ENCODE measurements at places on chromosomes 6 and 20.

DNA sequence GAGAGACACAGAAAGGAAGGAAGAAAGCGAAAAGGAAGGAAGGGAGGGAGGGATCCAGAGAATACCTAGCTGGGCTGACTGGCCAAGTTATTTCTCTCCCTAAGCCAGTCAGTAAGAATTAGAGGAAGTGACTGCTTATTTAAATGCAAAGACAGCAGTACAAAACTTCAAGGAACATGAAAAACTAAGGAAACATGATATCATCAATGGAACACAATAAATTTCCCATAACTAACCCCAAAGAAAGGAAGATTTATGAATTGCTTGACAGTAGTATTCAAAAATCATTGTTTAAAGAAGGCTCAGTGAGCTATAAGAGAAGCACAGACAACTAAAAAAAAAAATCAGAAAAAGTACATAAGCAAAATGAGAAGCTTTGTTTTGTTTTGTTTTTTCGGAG lies 252.3 kb upstream of the SASH1 start:
- no peak for DNase-seq

- no peak for DNase-seq
These were observed 1229.7 kb downstream of the GRIK2 start for GRCh38 chr6:102623201-102623600.

DNA sequence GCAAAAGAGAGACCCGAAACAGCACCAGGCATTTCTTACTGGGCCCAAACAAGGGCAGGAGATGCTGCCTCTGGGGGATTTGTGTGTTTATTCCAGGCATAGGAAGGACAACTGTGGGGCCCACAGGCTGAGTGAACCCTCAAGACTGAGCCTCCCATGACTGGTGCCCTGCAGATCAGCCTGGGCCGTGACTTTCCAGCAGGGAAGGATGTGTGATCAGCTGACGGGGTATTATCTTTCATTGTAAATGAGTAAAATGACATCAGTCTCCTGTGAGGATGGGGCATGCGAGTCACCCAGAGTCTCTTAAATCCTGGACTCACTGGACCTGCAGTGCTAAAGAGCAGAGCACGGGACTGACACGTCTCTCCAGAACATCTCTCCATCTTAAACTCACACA lies 3.9 kb upstream of the TEAD3 start:
- no peak for DNase-seq

DNA sequence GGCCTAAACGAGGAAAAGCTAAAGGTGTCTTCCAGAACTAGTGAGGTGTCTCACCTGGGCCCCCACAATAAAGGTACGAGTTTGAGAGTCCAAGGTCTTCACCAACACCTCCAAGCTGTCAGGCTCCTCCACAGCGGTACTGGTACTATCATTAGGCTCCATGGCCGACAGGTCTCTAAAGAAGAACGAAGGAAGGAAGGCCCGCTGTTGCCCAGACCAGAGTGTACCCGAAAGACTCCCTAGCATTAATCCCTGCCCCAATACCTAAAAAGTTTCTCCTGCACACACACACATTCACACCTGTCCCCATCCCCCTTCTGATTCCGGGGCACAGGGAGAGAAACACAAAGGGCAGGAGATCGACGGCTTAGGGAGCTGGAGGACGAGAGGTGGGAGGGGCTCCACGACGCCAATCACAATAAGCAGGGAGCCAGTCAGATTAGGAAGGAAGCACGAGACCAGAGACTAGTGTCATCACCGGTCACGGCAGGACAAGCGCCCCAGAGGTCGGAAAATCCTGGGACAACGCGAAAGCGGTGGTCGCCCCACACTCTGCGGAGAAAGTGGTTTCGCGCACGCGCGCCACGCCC lies 764 bp downstream of the BAG6 start:
- no peak for DNase-seq

- DNase-seq = no peak
These were observed 27.8 kb downstream of the THBS2 start for GRCh38 chr6:169225887-169226286.

DNA sequence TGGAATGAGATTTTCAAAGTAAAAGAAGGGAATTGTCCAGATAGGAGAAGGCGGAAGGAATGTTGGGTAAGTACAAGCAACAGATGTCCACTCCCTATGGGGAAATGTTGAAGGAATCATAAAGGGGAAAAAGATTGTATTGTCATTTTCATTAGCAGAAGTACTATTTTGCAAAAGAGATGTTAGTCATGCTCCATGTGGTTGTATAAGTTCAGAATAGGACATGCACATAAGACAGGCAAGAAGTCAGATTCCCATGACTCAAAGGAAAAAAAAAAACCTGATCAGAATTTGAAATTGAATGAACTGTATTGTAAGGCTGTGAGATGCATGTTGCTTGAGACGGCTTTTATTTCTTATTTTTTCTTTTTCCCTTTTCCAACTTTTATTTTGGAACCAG lies 36.8 kb downstream of the GRM1 start:
- DNase-seq = no peak

DNA sequence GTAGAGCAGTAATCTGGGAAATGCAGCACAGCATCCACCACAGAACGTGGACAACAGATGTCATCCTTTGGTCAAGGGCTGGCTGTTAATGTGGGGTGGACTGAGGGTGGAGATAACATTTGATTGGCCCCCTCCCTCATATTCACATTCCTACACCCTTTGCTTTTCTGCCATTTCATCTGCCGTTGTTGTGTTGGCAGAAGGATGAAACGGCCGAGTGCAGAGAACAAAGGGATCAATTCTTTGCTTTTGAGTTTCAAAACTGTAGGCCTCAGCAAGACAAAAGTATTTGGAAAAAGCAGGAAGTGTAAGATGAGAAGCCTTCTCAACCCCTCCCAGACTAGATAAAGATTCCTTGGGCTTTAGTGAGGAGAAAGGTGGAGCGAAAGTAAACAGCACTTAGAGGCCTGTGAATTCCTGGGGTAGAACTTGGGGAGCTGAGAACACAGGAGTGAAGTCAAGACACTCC lies 74.2 kb upstream of the PHIP start:
- no peak for DNase-seq

DNA sequence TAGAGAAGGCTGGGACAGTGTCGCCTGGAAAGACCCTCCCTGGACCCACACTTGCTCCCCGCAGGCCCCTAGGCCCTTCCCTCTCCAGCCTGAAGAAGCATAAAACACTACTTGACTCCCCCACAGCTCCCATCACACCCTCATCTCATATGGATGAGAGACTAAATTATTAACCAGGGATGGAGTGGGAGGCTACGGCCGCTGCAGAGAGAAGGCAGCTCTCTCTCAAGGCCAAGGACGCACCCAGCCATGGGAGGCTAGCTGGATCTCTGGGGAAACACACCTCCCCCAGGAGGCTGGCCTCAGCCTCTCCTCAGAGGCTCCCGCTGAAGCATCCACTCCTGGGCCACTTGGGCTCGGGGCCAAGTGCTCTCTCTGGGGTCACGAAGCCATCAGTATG lies 102.5 kb downstream of the GRM4 start:
- no peak for DNase-seq

GRCh38 chr6:11805259-11806053 lies 26.9 kb upstream of the ADTRP start:
- DNase-seq = no peak

DNA sequence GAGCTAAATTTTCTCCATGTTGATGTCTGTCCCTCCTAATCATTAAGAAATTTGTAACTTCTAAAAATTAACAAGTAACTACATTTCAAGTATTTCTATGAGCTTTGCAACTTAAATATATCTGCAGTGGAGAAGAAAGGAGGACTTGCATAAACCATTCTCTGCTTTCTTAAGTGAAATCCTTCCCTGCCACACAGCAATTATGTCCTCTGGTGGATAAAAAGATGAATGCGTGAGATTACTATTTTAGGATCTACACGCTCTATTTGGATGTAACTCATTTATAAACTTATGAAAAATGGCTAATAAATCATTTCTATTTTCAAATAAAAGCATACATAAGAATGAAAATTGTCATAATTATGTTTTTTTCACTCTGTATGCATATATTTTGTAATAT lies 338.0 kb upstream of the PTCHD4 start:
- no peak for DNase-seq

GRCh38 chr6:28693033-28693750 lies 167.5 kb downstream of the GPX5 start:
- DNase-seq = no peak

GRCh38 chr6:134309227-134309626 lies 8.7 kb downstream of the SGK1 start:
- no peak for DNase-seq

- DNase-seq = no peak
These were observed 134.7 kb downstream of the FAM83B start for GRCh38 chr6:54981276-54981609.

- DNase-seq = no peak
These were observed 220.0 kb downstream of the GRIK2 start for GRCh38 chr6:101613556-101613955.

GRCh38 chr6:11972806-11973205 lies 39.3 kb upstream of the HIVEP1 start:
- DNase-seq = no peak

GRCh38 chr6:169406034-169406433 lies 152.4 kb upstream of the THBS2 start:
- DNase-seq = no peak

DNA sequence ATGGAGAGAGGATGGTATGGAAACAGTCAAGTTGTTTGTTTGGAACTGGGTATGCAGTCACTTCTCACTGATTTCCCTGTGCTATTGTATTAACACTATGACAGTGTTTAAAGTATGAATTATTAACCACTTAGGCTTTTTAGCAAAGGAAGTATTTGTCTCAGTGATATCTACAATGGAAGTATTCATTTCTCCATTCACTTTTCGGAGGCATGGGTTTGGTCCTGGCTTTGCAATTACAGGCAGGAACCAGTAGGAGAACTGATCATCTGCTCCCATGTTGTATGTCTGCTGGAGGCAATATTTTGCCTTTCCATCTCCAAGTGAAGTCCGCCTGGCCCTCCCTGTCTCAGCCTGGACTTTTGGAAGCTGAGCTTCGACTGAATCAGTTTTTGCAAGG lies 30.6 kb upstream of the EXOC2 start:
- no peak for DNase-seq

DNA sequence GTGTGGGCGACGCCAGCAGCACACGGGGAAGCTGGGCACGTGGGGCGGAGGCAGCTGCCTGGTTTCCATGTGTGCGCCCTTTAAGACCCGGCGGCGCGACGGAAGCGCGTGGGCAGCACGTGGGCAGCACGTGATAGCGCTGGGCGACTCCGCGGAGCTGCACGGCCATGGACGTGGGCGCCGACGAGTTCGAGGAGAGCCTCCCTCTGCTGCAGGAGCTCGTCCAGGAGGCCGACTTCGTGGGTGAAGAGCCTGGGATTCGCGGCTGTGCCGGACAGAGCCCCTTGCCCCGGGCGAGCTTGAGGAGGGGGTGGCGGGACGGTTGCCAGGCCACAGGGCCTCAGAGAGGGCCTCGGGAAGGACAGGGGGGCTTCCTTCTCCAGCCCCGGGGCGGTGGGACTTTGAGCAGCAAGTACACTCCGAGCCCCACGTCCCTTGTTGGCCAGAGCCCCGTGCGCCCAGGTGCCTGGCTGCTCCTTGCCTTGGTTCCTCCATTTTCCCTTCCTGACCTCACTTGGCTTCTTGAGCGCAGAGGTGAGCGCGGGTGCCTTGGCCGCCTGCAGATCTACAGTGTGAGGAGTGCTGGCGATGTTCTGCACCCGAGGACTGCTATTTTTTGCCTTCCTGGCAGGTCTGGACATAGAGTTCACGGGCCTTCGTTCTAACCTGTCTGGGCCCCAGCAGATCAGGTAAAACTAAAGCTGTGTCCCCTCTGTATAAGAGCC lies at the start of gene PNLDC1:
Gene PNLDC1 (plus strand): TSS at position 136 of the 725 bp plus-strand sequence. CDS start 32 bp downstream, at position 168.
- no peak for DNase-seq

- peak; percentile 5 for DNase-seq
These were observed 77.8 kb upstream of the BHLHE23 start for GRCh38 chr20:63084563-63084927.

DNA sequence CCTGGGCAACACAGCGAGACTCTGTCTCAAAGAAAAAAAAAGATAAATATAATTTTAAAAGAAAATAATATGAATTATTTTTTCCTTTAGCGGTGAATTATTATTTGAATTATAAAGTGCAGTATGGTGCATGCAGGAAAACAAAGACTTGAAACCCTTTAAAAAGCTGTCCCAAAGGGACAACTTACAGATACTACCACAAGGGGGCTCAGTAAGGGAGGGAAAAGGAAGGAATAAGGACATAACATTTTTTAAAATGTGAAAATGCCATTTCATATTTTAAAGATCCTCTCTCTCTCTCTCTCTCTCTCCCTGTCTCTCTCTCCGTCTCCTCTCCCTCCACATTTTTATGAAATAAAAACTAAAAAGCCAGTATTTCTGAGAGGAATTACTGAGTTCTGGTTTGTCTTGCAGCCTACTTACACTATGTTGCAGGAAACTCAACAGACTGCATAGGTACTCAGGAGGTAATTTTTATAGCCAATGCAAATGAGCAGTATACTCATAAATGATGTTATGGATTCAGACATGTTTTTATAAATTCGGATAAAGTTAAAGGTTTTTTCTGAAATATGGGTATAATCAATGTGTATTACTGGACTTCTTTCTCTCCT lies 455.0 kb upstream of the GJE1 start:
- no peak for DNase-seq

DNA sequence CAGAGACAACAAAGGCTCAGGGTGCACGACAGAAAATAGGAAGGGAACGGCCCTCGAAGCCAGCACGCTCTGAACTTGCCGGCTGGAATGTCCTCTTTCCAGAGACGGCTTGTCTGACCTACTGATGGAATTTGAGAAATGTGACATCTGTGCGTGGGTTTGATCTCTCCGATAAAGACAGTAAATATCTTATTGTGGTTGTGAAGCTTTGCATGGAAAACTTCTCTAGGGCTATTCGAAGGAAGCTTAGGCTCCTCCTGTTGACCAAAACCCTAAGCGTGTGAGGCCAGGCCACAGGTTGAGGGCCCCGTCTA lies 247.3 kb downstream of the ZNF217 start:
- DNase-seq = no peak

DNA sequence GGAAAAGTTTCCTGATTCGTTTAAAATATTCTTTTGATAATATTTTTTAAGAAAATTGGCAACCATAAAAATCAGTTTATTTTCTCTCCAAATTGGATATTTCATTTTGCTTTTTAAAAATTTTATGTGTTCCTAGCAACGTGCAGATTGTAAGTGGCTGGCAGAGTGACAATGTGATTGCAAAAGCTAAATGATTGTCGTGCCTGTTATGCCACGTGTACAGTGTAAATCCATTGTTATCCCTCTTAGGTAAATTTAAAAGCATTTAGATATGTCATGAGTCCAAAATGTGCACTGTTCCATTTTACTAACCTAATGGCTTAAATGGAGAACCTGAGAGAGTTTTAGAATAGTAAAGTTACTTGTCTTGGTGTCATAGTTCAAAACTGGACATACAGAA lies 94.4 kb upstream of the ADGRF4 start:
- DNase-seq = no peak

GRCh38 chr6:43963203-43963602 lies 164.0 kb downstream of the MRPL14 start:
- no peak for DNase-seq

DNA sequence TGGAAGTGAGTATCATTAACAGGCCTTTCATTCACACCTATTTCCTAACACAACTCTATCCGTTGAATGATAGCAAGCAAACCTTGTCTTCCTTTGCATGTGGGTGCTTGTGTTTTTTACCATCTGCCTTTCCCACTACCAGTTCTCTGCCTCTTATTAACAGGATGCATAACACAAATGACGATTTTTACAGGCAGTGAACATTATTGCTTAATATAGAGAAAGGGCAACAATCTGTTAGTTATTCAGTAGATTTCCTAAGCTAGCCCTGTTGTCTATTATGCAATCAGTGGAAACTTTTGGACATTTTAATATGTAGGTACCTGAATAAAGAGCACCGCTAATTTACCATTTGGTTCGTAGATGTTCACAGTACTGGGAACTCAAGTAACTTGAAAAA lies 348.8 kb upstream of the PLCB4 start:
- DNase-seq = no peak

Data from T-helper 1 cell (primary cell).